ENCODE measurements at places on chromosomes 1 and 21. TPM values are rescaled to one million over a fixed set of nuclear protein-coding genes. Genes with fewer than 3 reads are reported as not detected.

Gene KRTAP13-2
- total RNA-seq: not detected

Gene ZNF593OS
- total RNA-seq: not detected

Gene BOLA1
- 9.7 TPM for total RNA-seq

Gene GJA5
- total RNA-seq: 162 TPM

Gene CACNA1S
- total RNA-seq: not detected

Gene CELA2B
- total RNA-seq: not detected

Gene CD160
- not detected for total RNA-seq

Gene NUP210L
- not detected for total RNA-seq

Gene CCDC185
- not detected for total RNA-seq

Gene NBPF4
- total RNA-seq: not detected

Gene ACOT11
- total RNA-seq: 3.6 TPM

Gene ELOVL1
- 53.0 TPM for total RNA-seq

Gene LCE2C
- total RNA-seq: not detected

Gene RNF186
- not detected for total RNA-seq

Gene TEDDM1
- total RNA-seq: not detected

Gene ATAD3A
- 39.5 TPM for total RNA-seq

Gene RAP1A
- total RNA-seq: 19.3 TPM

Gene SDHB
- total RNA-seq: 235 TPM

Gene OR2M3
- total RNA-seq: not detected

Gene SLAMF9
- not detected for total RNA-seq

Gene SELE
- 2.0 TPM for total RNA-seq

Gene RGS4
- 235 TPM for total RNA-seq

Gene RBP7
- total RNA-seq: not detected

Gene KCNT2
- under 0.01 TPM for total RNA-seq

Gene OR2M7
- total RNA-seq: not detected

Gene EPHB2
- total RNA-seq: 50.0 TPM

Gene SPATC1L
- 7.5 TPM for total RNA-seq

Gene DR1
- total RNA-seq: 28.6 TPM

Gene NR1I3
- total RNA-seq: not detected

Gene S100B
- not detected for total RNA-seq

Gene IGSF5
- not detected for total RNA-seq

Gene ATP6V0B
- total RNA-seq: 124 TPM

Gene SLAMF1
- not detected for total RNA-seq
